ENCODE measurements at places on chromosomes 2 and 18. TPM values are rescaled to one million over a fixed set of nuclear protein-coding genes. Genes with fewer than 3 reads are reported as not detected.

KLHL14 gene
- total RNA-seq = not detected

LGALSL gene
- total RNA-seq = 9.7 TPM

RHBDD1 gene
- total RNA-seq = 22.3 TPM

GATA6 gene
- total RNA-seq = 12.3 TPM

CD28 gene
- not detected for total RNA-seq

UGT1A5 gene
- total RNA-seq = 91.2 TPM

ABCG5 gene
- not detected for total RNA-seq

IL36A gene
- total RNA-seq = not detected

FBXO48 gene
- 1.2 TPM for total RNA-seq

CPLX4 gene
- total RNA-seq = not detected

SLC38A11 gene
- not detected for total RNA-seq

LDLRAD4 gene
- total RNA-seq = 1.2 TPM

IL37 gene
- 1.7 TPM for total RNA-seq

ZNF521 gene
- not detected for total RNA-seq

CDK5R2 gene
- total RNA-seq = 0.20 TPM

COPS7B gene
- total RNA-seq = 46.3 TPM

COLEC11 gene
- 2.4 TPM for total RNA-seq

PFN4 gene
- total RNA-seq = 2.6 TPM

ALK gene
- not detected for total RNA-seq

LRP2 gene
- not detected for total RNA-seq

CCDC68 gene
- 2.9 TPM for total RNA-seq

SLC23A3 gene
- 7.1 TPM for total RNA-seq

GDF7 gene
- 0.04 TPM for total RNA-seq

DUSP28 gene
- 10.9 TPM for total RNA-seq

SPDYA gene
- 1.9 TPM for total RNA-seq

D2HGDH gene
- 131 TPM for total RNA-seq

CD226 gene
- total RNA-seq = 0.13 TPM

VAMP8 gene
- 124 TPM for total RNA-seq

ADD2 gene
- 3.8 TPM for total RNA-seq

CCDC178 gene
- total RNA-seq = not detected

DTNB gene
- 51.9 TPM for total RNA-seq

PSMA8 gene
- not detected for total RNA-seq

TMBIM1 gene
- 187 TPM for total RNA-seq

ICOS gene
- total RNA-seq = not detected

MTX2 gene
- total RNA-seq = 48.5 TPM

CABLES1 gene
- 10.0 TPM for total RNA-seq

CHRND gene
- total RNA-seq = not detected

KIAA2012 gene
- total RNA-seq = not detected

OXER1 gene
- total RNA-seq = not detected

TUBA4A gene
- total RNA-seq = 157 TPM

GPC1 gene
- 302 TPM for total RNA-seq

KIF1A gene
- total RNA-seq = not detected

COLEC12 gene
- total RNA-seq = not detected

CNGA3 gene
- not detected for total RNA-seq

TEX44 gene
- not detected for total RNA-seq

PIEZO2 gene
- not detected for total RNA-seq

ASXL3 gene
- not detected for total RNA-seq

ARHGAP15 gene
- total RNA-seq = not detected

ASB18 gene
- total RNA-seq = not detected

TBR1 gene
- not detected for total RNA-seq

SERPINB3 gene
- not detected for total RNA-seq
